Vagina (tissue), 2 donors: ENCODE measurements at places on chromosomes 7 and 10. TPM values are rescaled to one million over a fixed set of nuclear protein-coding genes. Genes with fewer than 3 reads are reported as not detected.

CNPY1 gene
- not detected for total RNA-seq

TMEM139 gene
- total RNA-seq = not detected

OR6V1 gene
- total RNA-seq = not detected

ODAD2 gene
- total RNA-seq = 0.25 TPM

DNA sequence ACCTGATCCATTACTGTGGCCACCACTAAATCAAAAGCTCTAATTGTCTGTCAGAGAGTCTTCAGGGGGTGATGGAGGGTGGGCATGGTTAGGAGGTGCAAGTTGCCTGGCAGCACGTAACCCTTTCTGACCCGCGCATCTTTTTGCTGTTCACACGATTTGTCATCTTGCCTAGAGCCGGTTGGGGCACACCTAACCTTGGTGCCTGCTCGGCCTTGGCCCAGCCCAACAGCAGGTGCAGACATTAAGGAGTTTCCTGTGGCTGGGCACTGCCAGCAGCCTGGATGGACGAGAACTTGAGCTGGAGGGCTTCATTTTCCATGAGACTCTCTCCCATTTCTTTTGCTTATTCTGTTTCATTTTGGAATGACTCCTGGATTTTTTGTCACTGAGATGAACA, 41.0 kb upstream of the PTF1A start:
- no peaks in the 10 kb centered on the region for H3K36me3 ChIP-seq
- DNase-seq = no peak
- no peak overlapping the region for H3K27ac ChIP-seq

GRCh38 chr7:47950714-47951113, 2.4 kb upstream of the PKD1L1 start:
- no peak overlapping the region for H3K4me3 ChIP-seq
- no peaks in the 10 kb centered on the region for H3K36me3 ChIP-seq
- H3K27me3 ChIP-seq = no peaks in the 10 kb centered on the region

DNA sequence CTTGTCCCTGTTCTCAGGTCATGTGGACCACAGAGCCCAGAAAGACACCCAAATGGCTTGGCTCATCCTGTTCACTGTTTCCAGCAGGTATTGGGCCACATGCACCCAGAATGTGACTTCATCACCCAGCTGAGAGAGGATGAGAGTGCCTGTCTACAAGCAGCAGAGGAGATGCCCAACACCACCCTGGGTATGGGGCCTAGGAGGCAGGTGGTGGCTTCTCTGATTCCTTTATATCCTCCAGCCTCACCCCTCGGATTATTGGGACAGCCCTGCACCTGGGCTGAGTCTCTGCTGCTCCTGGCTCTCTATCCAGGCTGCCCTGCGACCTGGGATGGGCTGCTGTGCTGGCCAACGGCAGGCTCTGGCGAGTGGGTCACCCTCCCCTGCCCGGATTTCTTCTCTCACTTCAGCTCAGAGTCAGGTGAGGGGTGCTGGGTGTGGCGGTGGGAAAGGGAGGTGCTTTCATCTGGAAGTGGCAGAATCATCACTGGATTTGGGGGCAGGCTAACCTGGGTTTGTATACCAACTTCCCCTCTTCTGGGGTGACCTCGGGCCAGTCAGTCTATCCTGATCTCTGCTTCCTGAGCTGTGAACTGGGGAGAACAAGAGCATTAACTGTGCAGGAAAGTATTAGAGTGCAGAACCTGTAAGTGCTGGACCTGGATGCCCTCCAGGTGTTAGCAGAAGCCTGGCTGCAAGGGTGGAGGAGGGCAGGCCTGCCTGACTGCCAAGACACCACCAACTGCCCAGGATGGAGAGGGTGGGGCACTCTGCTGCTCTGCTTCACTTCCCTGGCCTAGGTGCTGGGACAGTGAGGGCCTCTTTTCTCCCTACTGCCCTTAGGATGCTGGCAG, 5.2 kb downstream of the GHRHR start:
- no peaks in the 10 kb centered on the region for H3K36me3 ChIP-seq
- no peak for DNase-seq
- no peak overlapping the region for H3K27ac ChIP-seq
- H3K4me1 ChIP-seq = no peaks in the 10 kb centered on the region
- no peaks in the 10 kb centered on the region for H3K27me3 ChIP-seq

- no peak for DNase-seq
- no peak overlapping the region for H3K4me3 ChIP-seq
- no peaks in the 10 kb centered on the region for H3K27me3 ChIP-seq
- no peak overlapping the region for H3K27ac ChIP-seq
- H3K4me1 ChIP-seq = peaks cover 11% of the 10 kb centered on the region
These were observed 127.7 kb downstream of the SPAG6 start for GRCh38 chr10:22473044-22473443.

DNA sequence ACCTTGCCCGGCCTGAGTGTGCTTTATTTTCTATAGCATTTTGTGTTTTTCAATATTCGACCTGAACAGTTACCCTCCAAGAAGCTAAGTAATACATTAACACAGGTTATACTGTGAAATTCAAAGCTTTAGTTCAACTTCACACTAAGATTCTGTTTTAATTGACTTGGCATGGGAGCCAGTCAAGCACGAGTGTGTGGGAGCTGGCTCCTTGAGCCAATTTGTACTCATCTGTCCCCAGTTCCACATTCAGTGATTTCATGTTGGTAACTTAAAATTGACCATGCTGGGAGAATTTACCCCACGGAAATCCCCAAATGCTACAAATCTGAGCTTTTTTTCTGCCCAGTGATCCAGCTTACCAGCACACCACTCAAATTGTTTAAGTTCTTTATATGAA, 20.3 kb downstream of the TSPAN12 start:
- H3K4me3 ChIP-seq = no peak overlapping the region
- no peaks in the 10 kb centered on the region for H3K27me3 ChIP-seq
- no peak overlapping the region for H3K27ac ChIP-seq
- DNase-seq = no peak

GRCh38 chr10:79067241-79068202, 1.2 kb upstream of the ZMIZ1 start:
- no peaks in the 10 kb centered on the region for H3K27me3 ChIP-seq
- H3K4me3 ChIP-seq = peak overlapping the region; percentile 72
- H3K36me3 ChIP-seq = no peaks in the 10 kb centered on the region
- no peak for DNase-seq

DNA sequence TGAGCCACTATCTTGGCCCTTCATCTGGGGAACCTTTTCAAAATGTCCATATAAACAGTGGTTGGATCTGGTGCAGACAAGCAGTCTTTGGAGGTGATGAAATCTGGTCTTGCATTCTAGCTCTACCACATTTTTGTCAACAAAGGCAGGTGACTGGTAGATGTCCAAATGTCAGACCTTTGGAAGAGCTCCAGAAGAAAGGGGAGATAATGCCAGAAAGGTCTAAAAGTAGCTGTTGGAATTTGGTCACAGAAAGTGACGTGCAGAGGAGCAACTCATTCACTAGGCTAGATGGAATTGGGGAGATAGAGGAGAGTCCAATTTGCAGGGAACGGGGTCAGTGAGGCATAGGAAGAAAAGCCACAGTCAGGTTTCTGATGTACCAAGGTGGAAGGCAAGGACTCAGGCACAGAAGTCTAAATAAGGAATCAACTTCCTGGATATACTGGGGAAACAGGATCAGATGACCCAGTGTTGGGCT, 36.4 kb upstream of the WAC start:
- H3K36me3 ChIP-seq = no peaks in the 10 kb centered on the region
- H3K4me1 ChIP-seq = no peaks in the 10 kb centered on the region
- DNase-seq = no peak
- H3K27me3 ChIP-seq = no peaks in the 10 kb centered on the region

DNA sequence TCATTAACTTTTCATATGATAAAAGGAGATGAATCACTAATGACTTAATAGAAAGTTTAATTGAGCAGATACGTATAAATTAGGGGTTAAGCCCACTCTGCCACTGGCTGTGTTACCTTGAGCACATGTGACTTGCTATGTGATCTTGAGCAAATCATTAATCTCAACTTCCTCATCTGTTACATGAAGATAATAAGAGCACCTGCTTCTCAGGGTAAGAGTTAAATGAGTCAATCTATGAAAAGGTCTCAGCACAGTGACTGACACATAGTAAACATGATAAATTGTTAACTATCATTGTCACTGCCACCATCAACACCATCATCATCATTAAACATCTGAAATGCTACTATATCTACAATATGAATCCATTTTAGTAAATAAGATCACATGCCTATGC, 110.8 kb downstream of the TPK1 start:
- no peaks in the 10 kb centered on the region for H3K36me3 ChIP-seq
- no peaks in the 10 kb centered on the region for H3K4me1 ChIP-seq
- H3K27me3 ChIP-seq = no peaks in the 10 kb centered on the region
- no peak for DNase-seq
